ENCODE measurements at places on chromosomes 7 and 10.
A peak's percentile ranks its signal among the peaks of the same experiment; 100 is the strongest.

DNA sequence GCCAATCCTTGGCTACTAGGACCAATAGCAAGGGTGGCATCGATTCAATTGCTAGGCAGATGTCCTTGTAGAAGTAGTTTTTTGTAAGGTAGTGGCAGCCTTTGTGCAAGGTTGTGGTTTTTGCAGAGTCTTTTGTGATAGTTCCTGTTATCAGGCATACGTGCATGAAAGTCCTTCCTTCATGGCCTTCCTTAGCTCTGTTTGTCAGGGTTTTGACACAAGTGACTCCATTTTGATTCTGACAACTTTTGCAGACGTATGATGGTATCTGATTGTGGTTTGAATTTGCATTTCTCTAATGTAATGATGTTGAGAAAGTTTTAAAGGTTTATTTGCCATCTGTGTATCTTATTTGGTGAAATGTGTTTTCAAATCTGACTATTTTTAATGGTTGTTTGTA, 71.8 kb upstream of the SYPL1 start:
- no peak for DNase-seq

DNA sequence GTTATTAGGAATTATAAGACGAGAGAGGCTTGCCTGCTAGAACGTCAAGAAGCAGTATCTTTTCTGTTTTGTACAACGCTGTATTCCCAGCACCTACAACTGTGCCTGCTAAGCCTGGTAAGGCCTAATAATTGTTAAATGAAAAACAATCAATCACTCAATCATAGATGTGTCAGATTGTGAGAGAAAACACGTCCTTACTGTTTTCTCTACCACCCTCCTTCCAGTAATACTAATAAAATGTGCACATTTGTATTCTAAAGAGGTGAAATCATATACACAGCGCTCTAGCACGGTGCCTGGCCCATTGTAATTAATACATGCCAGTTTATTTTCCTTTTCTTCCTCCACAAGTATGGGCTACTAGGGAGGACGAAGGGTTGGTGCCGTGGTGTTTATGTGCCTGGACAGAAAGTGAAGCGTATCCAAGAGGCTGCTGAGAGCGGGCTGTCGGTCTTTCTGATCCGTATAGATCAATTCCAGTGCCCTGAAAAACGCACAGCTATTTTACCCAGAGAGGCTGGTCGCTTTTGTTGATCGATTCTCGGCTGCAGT, 1.5 kb upstream of the AUTS2 start:
- DNase-seq: no peak

GRCh38 chr10:76523791-76524351, 1092.4 kb downstream of the LRMDA start:
- DNase-seq: no peak

- no peak for DNase-seq
Measured at GRCh38 chr10:111128331-111129180, 51.7 kb downstream of the ADRA2A start.

- peak; percentile 24 for DNase-seq
Measured at GRCh38 chr10:29840516-29841276, 205.9 kb upstream of the SVIL start.

DNA sequence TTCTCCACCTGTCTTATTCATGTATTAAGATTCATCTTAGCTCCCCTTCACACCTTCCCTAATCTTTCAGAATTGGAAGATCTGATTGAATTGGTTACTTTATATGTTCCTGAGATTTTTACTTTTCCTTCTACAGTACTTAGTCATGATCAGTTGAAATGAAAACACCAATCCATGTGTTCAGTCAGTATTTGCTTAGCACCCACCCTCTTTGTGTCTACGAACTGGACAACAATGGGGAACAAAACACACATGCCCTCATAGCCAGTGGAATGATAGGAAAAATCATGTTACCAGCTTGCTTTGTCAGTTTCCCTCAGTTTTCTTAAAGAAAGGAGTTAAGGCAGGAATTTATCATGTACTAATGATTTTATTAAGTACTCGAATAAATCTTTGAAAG, 2.0 kb downstream of the MASTL start:
- no peak for DNase-seq
